ENCODE measurements at places on chromosomes 12 and 14.

- no peak for DNase-seq
Measured at GRCh38 chr14:101535701-101536207, 25.5 kb upstream of the DIO3 start.

GRCh38 chr12:104546575-104546974 lies 89.8 kb downstream of the CHST11 start:
- DNase-seq: no peak

GRCh38 chr12:31832740-31833729 lies 104.2 kb upstream of the AMN1 start:
- no peak for DNase-seq

- no peak for DNase-seq
Measured at GRCh38 chr14:74793506-74794155, 30.5 kb downstream of the YLPM1 start.

DNA sequence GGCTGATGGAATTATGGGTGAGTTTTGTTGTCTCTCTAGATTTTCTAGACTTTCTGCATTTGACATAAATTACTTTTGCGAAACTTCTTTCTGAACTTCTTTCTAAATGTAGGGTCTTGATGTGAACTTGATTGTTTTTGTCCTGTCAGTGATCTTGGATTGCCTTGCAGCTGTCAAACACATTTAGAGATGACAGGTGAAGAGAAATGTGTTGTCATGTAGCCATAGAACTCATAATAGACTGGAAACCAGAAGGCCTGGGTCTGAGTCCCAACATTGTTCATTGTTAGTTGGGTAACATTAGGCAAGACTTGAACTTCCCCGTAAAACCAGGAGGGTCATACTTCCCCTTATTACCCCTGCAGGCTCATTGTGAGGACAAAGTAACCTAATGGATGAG lies 109.0 kb downstream of the LRIG3 start:
- no peak for DNase-seq

- no peak for DNase-seq
Measured at GRCh38 chr14:37232907-37233481, 35.3 kb downstream of the MIPOL1 start.

- no peak for DNase-seq
Measured at GRCh38 chr12:130286041-130286440, 51.6 kb upstream of the PIWIL1 start.

DNA sequence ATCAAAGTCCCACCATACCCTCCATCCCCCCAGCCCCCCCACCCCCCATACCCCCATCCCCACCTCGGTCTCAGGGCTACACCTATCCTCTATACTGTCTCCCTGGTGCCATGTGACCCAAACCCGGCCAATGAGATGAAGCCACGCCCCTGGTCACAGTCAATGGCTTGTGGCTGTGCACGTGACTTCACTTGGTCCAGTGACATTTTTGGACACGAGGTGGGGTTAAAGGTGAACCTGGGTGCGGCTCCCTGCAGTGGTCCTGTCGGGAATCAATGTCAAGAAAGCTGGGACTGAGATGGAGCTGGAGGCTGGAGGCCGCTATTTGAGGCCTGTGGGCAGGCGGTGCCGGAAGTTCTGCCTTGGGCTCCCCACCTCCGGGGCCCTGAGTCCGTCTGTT lies 100.7 kb upstream of the MAP1LC3B2 start:
- no peak for DNase-seq

GRCh38 chr12:4242595-4242994 lies 31.0 kb upstream of the CCND2 start:
- no peak for DNase-seq

GRCh38 chr12:111283521-111283920 lies 85.4 kb downstream of the PHETA1 start:
- no peak for DNase-seq

DNA sequence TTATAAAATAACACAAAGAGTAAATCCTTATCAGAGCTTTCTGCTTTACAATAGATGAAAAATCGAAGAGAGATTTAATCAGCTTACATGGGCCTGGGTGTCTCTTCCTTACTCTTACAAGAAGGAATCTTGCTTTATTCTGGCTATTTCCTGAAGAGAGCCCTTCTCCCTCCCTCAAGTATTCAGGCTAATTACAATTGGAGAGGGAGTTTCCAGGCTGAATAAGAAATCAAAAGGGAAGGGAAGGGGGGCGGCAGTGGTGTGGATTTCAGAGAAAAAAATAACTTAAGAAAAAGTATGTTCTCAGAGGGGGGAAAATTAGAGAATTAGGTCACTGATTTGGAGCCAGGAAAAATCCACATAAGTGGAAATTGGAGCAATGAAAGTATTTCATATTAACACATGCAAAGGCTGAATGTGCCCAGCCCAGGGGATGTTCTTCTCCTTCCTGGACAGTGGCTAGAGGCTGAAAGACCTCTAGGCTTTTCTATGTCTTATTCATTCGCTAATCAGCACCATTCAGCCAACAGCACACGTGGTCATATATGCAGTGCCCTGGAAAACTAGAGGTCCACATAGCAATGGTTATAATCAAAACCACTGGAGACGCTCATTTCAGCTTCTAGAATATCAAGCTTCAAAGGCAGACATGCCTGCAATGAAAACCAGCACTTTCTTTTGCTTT lies 158.9 kb upstream of the BTG1 start:
- no peak for DNase-seq

DNA sequence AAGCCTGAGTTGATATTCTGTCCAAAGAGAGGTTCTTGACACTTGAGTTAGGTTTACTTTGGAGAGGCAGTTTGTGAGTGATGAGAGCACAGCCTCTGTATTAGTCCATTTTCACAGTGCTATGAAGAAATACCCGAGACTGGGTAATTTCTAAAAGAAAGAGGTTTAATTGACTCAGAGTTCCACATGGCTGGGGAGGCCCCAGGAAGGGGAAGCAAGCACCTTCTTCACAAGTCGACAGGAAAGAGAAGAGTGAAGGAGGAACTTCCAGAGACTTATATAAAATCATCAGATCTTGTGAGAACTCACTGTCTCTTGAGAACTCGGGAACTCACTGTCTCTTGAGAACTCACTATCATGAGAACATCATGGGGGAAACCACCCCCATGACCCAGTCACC lies 5.4 kb downstream of the ZC3H14 start:
- no peak for DNase-seq

DNA sequence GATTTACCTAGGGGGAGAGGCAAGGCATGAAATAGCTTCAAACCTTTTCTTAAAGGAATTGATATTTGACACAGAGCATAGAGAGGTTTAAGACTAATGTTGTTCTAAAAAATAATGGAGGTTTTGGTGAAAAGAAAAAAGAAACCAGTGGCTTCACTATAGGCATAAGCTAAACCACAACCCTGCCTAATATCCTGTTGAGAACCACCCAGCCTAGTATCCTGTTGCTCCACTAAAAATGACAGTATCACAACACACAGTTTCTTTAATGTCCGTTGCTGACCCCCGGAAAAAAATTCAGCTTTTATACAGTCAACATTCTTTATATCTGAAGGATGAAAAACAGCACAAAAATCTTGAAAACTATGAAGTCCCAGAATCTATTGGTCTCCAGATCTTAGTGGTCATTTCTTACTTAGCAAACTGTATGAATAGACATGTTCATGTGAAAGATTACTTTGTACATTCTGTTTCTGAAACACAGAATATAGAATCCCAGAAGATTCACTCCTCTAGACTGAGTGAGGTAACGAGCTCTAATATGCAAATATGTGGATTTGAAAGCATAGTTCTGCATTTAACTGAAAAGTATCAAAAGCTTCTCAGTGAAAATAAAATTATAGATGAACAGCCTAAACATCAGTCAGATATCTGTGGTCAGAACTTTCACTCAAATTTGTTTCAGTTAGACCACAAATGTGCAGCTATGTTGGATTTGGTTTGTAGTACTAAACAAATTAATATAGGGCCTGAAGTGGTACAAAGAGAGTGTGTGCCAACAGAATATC lies 40.5 kb downstream of the GALC start:
- no peak for DNase-seq

DNA sequence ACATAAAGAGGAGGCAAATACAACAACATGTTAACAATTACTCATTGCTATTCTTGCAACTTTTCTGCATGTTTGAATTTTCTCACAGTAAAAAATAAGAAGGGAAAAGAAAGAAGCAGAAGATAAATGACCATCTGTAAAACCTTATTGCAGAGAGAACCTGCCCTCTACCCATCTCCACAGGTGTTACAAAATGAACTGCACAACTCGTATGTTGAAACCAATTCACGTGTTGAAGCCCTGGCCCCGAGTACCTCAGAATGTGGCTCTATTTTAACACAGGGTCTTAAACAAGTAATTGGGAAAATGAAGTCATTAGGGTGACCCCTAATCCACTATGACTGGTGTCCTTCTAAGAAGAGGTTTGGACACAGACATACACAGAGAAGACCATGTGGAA lies 39.5 kb downstream of the FOXN3 start:
- no peak for DNase-seq

- no peak for DNase-seq
Measured at GRCh38 chr14:92759679-92760523, 11.5 kb upstream of the LGMN start.

DNA sequence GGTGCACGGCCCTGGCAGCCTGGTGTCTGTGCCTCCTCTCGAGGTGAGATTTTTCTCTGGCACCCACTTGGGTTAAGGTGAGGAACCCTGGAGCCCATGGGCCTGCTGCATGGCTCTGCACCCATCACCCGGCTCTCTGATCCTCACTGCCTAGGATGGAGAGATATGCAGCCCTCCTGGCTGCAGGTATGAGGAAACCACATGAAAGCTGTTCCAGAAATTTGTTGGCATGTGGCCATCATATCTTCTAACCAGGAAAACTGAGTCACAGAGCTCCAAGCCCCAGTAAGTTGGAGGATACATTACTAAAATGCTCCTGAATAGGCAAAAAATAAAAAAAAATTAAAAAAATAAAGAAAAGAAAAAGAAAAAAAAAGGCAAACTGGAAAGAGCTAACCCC lies 39.3 kb upstream of the DDX11 start:
- DNase-seq: no peak

DNA sequence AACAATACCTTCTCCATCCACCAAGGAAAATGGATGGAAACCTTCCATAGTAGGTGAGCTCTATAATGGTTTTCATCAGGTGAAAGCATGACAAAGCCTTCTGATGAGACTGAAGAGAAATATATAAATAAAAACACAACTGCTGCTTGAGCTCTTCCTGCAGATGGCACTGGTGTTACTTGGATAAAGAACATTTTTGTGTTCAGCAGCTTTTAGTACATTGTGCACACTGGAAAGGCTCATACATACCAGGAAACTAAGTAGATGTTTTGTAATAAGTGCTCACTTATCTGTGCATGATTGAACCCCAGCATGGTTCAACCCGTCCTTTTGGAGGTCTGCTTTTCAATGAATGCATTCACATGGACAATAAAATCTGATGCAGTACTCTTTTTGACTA lies 357.3 kb upstream of the MIS18BP1 start:
- no peak for DNase-seq

- peak; percentile 12 for DNase-seq
Measured at GRCh38 chr14:66649498-66649897, 141.6 kb downstream of the GPHN start.

DNA sequence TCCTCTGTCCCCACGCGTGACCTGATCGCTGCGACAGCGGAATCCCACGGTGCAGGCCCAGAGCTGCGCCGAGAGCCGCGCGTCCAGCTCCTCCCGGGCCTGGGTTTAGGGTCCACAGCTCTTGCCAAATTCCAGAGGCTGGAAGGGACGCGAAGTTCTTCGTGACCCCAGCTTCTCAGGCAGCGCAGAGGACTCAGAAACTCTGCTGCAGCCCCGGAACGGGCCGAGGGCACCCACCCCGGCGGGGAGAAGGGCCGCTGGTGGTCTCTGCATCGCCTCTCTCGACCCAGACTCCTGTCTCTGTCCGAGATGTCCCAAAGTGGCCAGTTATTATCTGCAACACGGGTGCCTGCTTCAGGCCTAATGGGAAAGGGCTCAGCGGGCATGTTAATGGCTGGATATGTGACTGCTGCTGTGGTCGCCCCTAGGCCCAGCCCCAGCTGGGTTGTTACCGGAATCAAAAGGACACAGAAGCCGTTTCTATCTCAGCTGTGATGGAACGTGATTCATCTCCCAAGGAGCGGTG lies 236.4 kb downstream of the VRK1 start:
- DNase-seq: no peak

DNA sequence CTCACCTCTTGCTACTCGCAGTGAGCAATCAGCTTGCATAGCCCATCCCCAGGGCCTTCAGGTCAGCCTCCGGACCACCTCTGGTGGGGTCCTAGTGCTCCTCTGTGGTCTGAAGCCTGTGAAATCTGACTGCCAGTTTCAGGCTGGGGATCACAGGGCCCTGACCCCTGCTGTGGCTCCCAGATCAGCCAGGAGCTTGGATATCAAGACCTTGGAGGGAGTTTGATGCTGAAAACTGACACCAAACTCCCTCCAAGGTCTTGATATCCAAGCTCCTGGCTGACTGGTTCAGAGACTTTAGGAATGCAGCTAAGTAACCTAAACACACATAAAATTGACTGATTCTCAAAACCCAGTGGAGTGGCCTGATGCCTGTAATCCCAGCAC lies 19.8 kb upstream of the DHRS4 start:
- DNase-seq: no peak

DNA sequence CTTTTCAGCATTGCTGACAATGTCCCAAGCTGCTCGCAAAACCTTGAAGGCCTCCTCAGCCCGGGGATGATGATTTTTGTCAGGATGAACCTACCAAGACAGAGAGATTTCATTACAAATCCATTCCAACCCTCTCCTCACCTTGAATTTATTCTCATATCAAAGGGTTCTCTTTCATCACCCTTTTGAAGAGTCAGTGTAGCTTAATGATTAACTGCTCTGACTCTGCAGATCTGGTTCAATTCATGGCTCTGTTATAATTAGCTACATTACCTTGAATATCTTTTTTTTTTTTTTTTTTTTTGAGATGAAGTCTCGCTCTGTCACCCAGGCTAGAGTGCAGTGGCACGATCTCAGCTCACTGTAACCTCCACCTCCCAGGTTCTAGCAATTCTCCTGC lies 5.6 kb downstream of the ORMDL2 start:
- no peak for DNase-seq

DNA sequence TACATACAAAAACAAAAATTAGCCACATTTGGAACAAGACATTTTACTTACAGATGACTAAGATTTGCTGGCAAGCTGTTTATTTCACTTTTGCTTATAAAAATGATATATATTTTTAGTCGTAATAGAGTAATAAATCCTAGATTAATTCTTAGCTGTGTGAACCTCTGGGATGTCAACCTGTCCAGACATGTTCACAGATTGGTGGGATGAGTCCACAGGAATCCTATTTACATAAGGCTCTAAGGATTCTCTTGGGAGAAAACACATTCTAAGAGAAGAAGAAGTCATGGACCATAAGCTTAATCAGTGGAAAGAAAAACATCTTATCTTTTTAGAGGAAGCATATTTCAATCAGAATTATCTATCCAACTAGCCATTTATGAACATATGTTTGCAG lies 797.4 kb downstream of the C12orf50 start:
- DNase-seq: no peak

DNA sequence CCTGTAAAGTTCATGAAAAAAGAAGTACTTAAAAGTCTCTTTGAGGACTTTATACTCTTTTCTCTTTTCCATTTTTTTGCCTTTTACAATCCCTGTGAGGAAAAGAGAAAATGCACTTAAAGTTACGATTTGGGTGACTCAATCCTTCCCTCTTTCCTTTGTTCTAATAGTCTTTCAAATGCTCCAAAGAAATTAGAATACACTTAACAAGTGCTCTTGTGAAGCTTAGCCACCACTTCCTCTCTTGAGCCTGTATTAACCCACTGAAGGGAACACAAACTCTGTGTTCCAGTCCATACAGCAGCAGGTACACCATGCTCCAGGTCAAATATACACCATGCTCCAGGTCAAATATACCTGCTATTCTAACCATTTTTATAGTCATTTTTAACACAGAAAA lies 581.1 kb upstream of the MGAT4C start:
- no peak for DNase-seq
